H54 (cell line): ENCODE measurements at places on chromosomes 7 and 10.

GRCh38 chr7:102823390-102824119, 74.8 kb downstream of the FAM185A start:
- DNase-seq: no peak

- no peak for DNase-seq
Observed at GRCh38 chr10:88661018-88661417, 3.2 kb upstream of the LIPF start.

DNA sequence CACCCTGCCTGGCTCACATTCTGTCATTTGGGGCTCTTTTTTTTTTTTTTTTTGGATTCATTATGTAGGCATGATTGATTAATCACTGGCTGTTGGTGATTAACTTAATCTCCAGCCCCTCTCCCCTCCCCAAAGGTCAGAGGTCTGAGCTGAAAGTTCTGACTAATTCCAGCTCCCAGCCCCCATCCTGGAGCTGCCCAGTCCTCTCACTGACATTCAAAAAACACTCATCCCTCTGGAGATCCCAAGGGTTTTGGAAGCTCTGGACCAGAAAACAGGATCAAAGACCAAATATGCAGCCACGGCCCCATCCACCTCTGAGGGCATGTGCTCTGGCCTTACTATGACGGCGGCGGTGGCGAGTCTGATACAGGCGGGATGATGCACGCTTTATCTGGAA, 53.8 kb downstream of the RBM17 start:
- no peak for DNase-seq

GRCh38 chr7:36098096-36098495, 55.0 kb upstream of the EEPD1 start:
- no peak for DNase-seq

GRCh38 chr10:131387018-131387529, 75.6 kb upstream of the TCERG1L start:
- DNase-seq: no peak

DNA sequence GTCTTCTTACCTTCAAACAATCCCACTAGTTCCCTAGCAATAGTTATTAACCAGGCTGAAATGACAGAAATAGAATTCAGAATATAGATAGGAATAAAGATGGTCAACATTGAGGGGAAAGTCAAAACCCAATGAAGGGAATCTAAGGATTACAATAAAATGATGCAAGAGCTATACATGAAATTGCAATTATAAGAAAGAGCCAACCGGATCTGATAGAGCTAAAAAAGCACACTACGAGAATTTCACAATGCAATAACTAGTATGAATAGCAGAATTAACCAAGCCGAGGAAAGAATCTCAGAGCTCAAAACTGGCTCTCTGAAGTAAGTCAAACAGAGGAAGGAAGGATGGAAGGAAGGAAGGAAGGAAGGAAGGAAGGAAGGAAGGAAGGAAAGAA, 288.7 kb upstream of the KCND2 start:
- no peak for DNase-seq

- DNase-seq: peak; percentile 16
Observed at GRCh38 chr7:143299840-143300239, 11.7 kb downstream of the CASP2 start.

- DNase-seq: no peak
Observed at GRCh38 chr7:90231304-90231703, 13.7 kb upstream of the CFAP69 start.

GRCh38 chr10:50367732-50368131, 116.4 kb upstream of the ASAH2 start:
- DNase-seq: no peak

- DNase-seq: peak; percentile 80
Observed at GRCh38 chr7:151782598-151783448, 94.1 kb downstream of the PRKAG2 start.
